ENCODE measurements at places on chromosomes 12 and 14.

DNA sequence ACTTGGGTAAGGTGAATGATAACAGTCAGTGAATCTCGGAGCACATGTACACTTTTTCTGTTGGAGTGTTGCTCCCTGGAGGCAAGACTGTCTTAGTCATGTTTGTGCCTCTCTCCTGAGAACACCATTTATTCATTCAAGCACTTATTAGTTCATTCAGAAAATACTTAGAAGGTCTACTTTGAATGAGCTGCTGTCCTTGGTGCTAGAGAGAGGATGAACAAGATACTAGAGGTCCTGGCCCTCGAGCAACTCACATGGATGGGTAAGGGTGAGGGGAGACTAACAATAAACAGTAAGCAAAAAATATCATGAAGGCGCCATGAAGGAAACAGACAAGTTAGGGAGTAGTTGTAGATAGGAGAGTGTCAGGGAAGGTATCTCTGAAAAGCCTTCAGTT is 17.1 kb upstream of the SAMD4A start:
- no peak for DNase-seq

DNA sequence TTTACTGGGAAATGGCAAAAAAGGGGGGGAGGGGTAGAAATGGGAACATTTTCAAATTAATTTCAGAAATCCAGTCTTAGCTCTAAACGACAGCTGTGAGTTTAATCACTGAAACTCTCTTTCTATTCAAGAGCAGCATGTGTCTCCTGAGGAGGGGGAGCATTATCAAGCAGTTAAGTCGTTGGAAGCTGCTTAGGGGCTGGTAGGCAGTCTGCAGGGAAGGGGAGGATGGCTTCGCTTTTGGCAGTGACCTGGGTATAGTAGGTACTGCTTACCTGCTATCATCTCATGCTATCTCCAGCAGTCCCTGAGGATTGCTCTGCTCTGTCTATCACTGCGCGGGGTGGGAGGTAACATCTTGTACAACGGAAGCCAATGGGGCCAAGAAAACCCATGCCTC is 567.4 kb downstream of the NRXN3 start:
- DNase-seq, result no peak

- no peak for DNase-seq
Measured at GRCh38 chr12:124301084-124301654, 6.3 kb downstream of the RFLNA start.

GRCh38 chr12:132197581-132198354 is 53.5 kb downstream of the NOC4L start:
- DNase-seq, result no peak

GRCh38 chr12:92398565-92399309 is 253.1 kb upstream of the BTG1 start:
- no peak for DNase-seq

- DNase-seq, result no peak
Measured at GRCh38 chr12:47839214-47839876, 19.6 kb upstream of the HDAC7 start.

- DNase-seq, result peak; percentile 50
Measured at GRCh38 chr14:65229748-65230728, 127.7 kb upstream of the MAX start.

GRCh38 chr14:67951529-67952135 is 132.1 kb downstream of the RAD51B start:
- no peak for DNase-seq

GRCh38 chr12:94595152-94595551 is 55.2 kb downstream of the TMCC3 start:
- no peak for DNase-seq

DNA sequence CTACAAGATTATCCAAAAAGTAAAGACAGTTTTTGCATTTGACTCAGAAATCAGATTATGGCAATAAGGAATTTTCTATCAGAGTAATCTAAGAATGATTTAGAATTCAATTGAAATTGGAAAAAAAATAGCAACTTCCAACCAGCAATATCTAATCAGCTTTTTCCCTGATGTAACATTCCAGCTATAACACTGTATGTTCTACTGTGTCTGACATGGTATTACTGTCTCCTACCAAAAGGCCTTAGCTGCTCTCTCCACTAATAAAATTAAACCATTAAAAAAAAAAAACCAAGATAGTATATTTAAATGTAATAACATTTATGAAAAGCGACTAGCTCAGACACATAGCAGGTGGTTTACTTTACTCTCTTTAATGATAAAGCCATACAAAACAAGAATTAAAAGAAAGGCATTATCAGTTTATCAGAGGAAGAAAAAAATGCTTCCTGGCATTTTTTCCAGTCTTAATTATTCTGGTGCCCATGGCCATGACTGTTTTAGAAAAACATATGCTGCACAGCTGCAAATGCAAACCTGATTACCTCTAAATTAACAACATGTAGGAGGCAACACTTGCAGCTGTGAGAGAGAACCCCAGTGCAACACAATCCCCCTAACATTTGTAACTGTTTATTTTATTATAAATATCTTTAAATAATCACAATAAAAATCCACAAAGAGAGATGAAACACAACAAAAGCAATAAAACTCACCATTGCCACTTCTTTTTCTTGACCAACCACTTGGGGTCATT is 28.8 kb downstream of the PHLDA1 start:
- DNase-seq, result no peak

DNA sequence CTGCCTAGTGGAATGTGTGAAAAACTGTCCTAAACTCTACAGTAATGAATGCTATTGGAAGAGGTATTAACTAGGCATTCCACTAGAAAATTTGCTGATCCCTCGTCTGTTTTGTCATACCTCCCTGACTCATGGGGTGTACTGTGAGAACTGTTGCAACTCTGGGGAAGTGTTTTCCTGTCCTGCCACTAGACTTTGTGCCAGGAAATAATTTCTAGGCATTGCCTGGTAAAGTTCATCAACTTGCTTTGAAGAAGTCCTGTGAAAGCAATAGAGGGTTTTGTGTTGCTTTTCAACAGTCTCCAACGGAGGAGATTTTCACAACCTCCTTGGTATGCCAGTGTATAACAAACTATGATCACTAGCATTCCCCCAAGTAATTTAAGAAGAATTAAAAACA is 139.9 kb downstream of the AKAP6 start:
- DNase-seq, result no peak

DNA sequence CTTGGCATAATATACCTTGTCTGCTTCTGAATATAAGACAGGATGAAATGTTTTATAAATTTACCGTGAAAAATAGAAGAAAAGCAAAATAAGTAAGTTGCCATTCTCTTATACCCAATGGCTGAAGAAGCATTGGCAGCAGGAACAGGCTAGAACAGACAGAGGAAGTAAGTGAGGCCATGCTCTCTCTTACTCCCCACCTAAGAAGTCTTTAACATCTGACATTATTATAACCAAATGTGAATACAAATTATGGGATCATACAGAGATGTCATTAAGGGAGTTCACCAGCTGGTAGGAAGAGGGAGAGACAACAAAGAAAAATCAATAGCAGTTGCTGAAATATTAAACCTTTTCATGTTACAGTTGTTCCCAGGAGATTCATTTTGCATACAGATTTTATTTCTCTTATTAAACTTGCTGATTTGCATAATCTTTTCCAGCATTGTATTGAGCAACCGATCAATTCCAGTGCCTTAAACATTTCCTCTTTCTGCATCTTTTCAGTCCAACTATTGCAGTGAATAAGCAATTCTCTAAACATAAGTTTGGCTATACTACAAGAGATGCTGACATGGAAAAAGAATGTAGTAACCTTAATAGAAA is 270.6 kb downstream of the SLC6A15 start:
- DNase-seq, result no peak

DNA sequence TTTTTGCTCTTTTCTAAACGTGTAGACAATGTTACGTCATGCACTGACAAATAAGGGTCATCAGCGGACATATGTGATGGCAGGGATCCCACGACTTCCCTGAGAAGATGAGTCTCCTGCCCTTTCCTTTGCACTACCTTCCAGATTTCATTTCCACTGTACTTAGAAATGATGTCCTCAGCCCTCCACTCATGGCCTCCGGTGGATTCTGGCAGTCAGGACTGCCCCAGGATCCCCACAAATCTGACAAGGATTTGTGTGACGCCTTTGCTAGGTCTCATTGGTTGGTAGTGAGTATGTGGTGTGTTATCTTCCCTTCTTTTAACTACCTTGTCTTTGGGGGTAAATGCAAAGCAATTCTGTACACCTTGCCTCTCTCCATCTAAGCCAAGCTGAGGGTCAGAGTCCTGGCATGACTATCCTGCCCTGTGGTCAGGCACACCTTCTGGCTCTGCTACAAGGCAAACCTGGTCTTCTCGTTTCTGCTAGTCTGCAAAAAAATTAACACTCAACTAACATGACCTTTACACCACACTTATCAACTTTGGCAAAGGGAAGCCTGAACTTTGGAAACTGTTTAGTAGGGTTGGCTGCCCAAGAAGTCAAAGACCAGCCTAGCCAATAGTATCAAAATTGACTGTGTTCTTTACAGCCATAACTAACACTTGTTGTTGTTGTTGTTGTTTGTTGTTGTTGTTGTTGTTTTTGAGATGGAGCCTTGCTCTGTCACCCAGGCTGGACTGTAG is 17.3 kb upstream of the DHRS4 start:
- DNase-seq, result no peak

GRCh38 chr12:113850309-113851056 is 115.6 kb downstream of the RBM19 start:
- no peak for DNase-seq

DNA sequence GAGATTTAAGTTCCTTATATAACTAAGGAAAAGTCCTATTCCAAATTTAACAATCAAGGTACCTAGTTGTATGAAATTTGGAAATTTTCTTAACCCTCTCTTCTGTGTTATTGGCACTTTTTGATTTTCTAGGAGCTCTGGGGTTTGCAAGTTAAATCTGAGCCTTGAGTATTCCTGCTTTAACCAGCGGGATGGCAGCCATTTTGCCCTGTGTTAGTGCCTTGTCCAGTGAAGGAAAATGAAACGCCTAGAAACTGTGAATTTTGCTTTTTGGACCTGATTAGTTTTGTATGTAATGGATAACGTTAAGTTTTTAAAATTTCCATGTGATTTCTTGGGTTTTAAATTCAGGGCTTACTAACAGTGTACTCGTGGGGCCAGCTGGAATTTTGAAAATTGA is 45.1 kb downstream of the DIP2B start:
- DNase-seq, result no peak

- DNase-seq, result no peak
Measured at GRCh38 chr12:32012249-32012785, 53.1 kb downstream of the RESF1 start.
